ENCODE measurements at places on chromosomes 7 and 10.

- DNase-seq = no peak
Measured at GRCh38 chr10:62450912-62451610, 76.9 kb downstream of the ZNF365 start.

DNA sequence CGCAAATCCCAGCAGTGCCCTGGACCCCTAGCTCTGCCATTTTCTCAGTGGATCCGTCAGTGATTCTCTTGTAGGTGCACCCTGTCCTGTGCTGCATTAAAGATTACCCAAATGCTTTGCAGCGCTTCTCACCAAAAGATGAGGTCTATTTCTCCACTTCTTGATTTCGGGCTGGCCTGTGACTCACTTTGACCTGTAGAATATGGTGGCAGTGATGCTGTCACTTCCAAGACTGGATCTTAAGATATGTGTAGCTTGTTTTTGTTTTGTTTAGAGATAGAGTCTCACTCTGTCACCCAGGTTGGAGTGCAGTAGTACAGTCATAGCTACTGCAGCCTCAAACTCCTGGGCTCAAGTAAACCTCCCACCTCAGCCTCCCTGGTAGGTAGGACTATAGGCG, 37.0 kb upstream of the ZMIZ1 start:
- DNase-seq = no peak

GRCh38 chr7:108403597-108404217, 52.5 kb downstream of the NRCAM start:
- no peak for DNase-seq

DNA sequence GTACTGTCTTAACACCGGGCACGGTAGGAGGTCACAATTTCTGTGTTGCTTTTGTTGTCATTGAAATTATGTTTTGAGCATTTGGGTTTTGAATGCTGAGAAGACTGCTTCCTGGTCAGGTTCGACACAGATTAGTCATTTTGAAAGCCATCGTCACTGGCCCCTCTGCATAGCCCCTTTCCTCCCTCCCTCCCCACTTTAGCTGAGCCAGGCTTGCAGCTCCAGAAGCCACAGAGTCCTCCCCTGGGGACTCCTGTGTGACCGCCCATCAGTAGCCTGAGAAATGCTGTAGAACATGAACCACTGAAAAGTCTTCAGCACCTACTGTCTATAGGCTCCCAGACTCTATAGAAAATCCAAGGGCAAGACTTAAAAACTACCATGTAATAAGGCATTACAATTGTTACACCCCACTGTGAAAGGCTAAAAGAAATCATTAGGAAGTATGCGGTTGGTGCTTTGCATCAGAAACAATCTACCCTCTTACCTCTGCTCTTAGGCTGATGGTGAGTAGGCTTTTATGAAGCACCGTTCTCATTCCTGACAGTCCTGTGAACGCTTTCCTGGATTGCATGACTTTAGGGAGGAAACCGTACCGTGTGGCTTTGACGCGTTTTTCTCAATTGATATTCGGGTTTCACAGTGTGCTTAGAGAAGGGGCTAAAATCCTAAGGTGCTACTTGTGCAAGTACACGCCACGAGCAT, 24.8 kb downstream of the JCAD start:
- DNase-seq = no peak

DNA sequence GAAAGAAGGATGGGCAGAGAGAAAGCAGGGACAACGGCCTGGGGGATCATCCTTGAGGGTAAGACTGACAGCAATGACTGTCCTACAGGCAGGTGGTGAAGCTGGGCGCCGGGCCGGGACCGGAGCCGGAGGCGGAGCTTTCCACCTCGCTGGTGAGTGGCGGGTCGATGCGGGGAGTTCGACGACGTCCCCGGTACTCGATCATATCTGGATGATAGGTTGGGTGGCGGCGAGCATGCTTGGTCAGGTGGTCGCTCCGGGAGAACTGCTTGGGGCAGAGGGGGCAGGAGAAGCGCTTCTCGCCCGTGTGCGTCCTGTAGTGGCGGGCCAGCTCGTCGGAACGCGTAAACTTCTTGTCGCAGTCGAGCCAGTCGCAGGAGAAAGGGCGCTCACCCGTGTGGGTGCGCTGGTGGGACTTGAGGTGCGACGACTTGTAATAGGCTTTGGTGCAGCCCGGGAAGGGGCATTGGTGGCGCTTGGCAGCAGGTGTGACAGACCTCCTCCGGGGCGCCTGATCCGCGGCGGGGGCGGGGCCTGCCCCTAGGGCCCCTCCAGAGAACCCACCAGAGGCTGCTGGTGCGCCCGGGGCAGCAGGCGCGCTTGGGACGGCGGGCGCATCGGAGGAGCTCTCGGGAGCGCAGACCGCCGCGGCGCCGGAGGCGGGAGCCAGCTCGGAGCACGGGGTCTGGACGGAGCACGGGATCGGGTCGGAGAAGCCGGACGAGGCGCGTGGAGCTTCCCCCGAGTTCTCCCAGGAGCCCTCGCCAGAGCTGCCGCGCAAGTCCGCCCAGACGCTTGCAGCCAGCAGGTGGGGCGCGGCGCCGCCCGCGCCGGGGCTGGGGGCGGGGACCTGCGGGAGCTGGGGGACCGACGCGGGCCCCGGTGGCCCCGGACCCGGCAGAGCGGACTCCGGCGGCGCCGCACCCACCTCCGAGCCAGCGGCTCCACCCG, 752 bp downstream of the KLF14 start:
- peak; percentile 33 for DNase-seq

DNA sequence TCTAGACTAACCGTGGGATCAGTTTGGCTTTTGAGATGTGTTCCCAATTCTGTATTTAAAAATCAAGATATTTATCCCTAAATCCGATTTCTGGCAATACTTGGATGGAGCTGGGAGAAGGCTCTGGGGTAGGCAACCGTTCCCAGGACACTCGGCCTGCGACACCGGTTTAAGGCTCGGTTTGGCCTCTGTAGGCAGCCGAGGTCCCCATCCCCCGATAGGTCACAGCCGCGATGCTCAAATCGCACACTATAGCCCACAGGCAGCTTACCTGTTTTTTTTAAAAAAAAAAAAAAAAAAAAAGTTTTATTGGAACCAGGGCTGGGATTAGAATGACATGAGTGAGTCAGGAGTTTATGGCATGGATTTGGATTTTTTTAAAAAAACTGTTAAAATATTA, 729 bp upstream of the TAF3 start:
- DNase-seq = no peak

DNA sequence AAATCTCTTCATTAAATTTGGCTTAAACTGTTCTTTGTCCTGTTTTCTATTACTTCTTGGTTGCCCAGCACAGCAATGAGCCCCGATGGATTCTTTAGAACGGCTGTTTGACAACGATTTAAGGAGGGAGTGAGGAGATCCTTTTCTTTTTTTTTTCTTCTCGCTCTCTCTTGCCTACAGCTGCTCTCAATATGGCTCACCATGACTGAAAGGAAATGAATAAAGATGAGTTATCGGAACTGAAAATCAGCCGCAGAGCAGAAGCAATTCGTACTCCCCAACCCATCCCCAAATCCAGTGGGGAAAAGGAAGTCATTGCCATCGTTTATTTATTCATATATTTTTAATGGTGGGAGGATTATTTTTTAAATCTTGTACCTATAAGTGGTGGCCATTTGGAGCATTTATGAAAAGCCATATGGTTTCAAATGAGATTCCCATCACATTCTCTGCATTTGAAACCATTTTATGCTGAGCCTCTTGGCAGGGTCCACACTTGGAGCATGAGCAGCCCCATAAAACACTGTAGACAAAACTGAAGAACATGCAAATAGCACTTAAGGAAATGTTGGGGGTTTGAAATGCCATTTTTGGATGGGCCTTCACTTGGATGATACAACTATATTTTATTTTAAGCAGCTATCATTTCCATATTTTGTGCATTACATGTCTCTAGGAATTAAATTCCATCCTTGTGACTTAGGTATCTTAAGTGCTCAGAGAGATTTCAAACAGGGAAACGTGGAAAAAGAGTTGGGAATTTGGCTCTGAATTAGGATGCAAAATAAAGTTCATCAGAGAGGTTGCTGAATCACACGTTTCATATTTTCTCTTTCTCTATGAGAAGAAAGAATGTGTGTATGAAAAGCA, 107.7 kb upstream of the FZD1 start:
- DNase-seq = no peak

DNA sequence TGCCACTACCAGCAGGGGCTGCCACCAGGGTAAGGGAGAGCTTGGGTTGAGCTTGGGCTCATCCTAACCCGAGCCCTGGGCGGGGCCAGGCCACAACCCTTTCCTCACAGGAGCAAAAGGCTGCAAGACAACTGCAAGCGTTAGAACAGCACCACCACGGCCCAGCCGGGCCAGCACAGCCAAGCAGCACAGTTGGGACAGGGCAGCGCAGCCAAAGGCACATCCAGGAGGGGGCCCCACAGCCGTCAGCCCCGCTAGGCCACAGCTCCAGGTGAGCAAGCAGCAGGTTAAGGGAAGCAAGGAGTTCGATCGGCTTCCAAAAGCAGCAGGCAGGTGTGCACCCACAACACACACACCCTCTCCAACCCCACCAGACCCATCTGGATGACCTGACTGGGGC, 7.0 kb upstream of the NDST2 start:
- no peak for DNase-seq

- no peak for DNase-seq
Measured at GRCh38 chr10:31697271-31698180, 231.1 kb downstream of the ARHGAP12 start.

GRCh38 chr10:76451911-76452310, 1020.5 kb downstream of the LRMDA start:
- no peak for DNase-seq

DNA sequence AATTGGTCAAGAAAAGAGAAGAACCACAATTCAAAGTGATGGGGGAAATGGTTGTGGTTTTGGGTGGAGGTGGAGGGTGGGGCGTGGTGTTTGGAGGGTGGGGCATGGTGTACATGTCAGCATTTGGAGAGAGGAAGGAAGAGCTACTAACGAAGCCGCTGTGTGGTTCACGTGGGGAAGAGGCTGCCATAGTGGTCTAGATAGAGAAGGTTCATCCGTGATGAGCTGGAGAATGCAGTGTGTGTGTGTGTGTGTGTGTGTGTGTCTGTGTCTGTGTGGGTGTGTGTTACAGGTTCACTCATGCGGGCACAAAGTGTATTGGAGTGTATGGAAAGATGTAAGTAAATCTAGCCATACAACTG, 6.1 kb upstream of the VCL start:
- DNase-seq = no peak

DNA sequence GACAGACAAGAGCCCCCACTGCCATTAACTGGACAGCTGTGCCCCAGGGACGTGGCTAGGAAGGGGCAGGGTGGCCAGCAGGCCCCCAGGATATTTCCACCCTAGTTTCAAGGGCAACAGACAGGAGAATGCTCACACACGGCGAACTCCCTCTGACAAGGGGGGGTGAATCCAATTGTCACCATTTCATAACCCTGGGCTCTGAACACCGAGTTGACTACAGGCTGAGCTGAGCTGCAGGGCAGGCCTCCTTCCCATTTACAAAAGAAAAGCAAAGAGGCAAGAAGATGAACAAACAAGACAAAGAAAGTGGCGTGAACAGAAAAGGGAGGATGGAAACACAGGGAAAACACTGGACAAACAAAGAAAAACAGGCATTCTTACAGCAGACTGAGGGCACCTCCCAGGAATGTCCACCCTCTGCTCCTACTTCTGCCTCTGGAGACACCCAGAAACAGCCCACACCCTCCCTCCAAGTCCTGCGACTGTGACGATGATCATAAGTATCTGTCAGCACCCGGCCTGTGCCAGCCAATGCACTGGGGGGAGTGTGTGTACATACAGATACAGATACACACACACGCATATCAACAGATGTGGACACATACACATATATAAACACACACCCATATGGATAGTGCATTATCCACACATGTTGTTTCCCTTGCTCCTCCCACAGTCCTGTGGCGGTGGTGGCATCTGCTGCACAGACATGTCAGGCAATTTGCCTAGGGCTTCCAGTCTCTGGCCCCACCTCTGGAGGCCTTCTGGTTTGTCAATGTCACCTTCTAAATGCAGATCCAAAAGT, 66.2 kb downstream of the FAM53B start:
- no peak for DNase-seq

- DNase-seq = no peak
Measured at GRCh38 chr7:123494193-123494796, 40.1 kb downstream of the IQUB start.

DNA sequence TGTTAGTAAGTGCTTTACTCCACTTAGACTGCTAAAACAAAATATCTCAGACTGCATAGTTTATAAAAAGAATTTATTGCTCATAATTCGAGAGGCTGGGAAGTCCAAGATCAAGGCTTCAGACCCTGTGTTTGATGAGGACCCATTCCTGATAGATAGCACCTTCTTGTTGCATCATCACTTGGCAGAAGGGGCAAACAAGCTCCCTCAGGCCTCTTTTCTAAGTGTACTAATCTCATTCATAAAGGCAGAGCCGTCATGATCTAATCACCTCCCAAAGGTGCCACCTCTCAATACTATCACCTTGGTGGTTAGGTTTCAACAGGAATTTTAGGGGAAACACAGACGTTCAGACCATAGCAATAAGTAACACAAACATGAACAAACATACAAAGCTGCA, 55.4 kb downstream of the CRPPA start:
- no peak for DNase-seq

DNA sequence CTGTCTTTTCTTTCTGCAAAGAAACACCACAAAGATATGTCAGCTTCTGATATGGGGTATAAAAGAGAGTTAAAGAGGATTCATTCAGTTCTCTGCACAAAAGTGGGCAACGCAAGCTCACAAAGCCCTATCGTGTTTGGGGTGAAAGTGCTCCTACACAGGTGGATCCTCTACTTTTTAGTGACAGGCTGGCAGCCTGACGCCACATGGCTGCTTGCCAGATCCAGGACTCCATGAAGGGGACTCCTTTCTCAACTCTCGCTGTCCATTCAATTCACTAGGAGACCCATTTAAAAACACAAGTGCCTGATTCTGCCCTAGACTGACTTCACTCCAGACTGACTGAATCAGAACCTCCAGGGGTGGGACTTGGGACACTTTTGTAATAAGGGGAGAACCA, 8.0 kb downstream of the PARP12 start:
- no peak for DNase-seq

- DNase-seq = no peak
Measured at GRCh38 chr10:29689001-29689400, 54.2 kb upstream of the SVIL start.

GRCh38 chr7:29120955-29121354, 25.4 kb downstream of the CPVL start:
- no peak for DNase-seq

DNA sequence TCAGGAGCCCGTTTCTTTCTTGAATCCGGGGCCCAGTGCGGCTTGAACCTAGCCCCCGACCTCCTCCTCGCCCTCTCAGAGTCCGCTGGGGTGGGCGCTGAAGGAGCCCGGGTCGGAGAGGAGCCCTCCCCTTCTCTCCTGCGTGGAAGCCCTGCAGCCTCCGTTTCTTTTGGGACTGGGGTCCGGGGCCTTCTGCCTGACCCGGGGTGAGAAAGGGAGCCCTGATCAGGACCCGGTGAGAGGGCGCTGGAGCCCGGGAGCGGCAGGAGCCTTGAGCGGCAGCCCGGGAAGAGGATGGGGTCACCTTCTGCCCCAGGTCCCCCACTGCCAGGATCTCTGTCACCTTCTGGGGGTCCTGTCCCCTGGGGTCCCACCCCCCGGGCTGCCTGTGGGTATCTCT, 162.3 kb downstream of the ZNF33B start:
- DNase-seq = no peak

GRCh38 chr10:88278912-88279311, 304.2 kb downstream of the RNLS start:
- no peak for DNase-seq
